Panc1 (cell line): ENCODE measurements at places on chromosomes 3 and 15.
A peak's percentile ranks its signal among the peaks of the same experiment; 100 is the strongest.

- DNase-seq, result no peak
Observed at GRCh38 chr3:105626739-105627138, 242.1 kb downstream of the CBLB start.

GRCh38 chr15:64979252-64979710 lies 10.4 kb downstream of the SPG21 start:
- DNase-seq, result no peak

DNA sequence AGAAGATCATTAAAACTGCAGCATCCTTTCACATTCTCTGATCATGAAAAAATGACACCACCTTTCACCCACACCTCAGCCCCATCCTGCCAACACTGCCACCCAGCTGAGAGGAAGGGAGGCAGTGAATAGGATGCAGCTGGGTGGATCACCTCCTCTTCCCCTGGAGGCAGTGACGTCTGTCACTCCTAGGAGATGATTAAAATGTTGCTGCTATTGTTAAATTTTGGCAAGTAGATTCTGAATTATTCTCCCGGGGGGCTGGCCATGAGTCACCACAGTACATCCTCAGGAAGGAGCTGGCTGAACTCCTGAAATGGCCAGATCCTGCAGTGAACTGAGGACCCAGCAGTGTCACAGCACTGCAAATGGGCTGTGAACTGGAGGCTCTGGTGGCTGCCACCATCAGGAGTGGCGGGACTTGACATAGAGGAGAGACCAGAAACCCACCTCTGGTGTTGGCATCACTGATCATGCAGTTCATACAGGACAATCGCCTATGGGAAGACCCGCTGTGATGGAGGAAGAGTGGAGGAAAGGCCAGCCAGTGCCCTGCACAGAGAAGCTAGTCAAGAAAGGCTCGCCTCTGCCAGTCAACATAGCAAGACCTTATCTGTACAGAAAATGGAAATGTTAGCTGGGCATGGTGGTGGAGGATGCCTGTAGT lies 199.1 kb downstream of the FAM43A start:
- DNase-seq, result no peak

DNA sequence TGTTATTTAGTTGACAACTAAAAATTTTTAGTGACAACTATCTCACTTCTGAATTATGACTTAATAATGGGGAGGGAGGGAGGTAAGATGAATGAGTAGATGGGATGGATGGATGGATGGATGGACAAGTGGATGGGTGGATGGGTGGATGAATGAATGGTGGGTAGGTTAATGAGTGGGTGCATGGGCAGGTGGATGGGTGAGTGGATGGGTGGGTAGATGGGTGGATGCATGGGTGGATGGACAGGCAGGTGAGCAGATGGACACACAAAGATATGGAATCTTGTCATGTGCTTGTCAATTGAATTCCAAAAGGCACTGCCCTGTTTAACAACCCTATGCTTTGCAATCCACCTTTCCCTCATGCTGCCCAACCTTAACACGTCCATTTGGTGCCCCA lies 41.5 kb downstream of the KLHL25 start:
- no peak for DNase-seq

- no peak for DNase-seq
Observed at GRCh38 chr3:73622091-73622805, 2.5 kb downstream of the PDZRN3 start.

DNA sequence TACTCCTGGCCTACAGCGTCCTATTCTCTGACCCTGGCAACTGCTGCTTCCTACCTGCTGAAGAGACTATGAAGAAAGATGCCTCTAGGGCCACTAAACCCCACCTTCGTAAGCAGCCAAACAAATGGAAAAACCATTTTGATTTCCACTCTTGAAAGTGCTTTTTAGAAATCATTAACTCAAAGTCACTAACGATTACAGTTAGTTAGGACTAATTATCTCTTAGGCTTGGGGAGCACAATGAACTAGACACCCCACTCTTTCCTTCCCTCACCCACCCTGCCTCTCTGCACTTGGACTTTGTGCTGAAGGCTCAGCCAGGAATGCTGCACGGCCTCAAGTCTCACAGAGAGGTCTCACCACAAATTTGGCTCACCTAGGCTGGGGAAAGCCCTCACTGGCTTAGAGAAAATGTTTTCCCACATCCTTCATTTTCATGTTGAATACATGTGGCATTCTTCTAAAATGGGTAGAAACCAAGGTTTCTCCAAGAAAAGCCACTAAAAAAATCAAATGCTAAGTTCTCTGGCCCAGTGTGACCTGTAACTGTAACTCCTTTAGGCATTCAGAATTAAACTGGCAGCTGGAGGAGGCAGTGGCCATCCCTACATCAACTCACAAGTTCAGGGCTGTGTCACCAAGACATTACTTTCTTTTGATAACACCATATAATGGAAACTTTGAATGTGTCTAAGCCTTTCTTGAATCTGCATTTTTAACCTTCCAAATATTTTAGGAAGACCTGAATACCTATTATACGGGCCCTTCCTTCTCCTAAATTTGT lies 47.1 kb downstream of the NPTN start:
- no peak for DNase-seq

DNA sequence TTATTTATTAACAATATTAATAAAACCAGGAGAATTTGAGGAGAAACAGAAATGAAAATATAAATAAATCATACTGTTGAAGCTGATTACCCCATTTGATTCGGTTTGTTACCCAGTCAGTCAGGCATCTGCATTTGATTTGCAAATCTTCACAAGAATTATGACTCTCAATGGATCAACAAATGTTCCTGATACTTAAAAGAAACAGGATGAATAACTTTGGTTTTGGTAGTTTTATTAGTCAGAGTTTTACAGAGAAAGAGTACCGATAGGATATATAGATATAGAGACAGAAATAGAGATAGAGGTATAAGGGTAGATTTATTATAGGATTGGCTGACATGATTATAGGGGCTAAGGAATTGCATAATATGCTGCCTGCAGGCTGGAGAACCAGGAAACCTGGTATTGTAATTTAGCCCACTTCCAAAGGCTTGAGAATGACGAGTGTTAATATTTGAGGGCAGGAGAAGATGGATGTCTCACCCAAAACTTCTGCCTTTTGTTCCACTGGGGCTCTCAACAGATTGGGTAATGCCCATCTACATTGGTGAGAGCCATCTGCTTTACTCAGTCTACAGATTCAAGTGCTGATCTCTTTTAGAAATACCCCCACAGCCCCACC lies 241.6 kb upstream of the COL8A1 start:
- no peak for DNase-seq

DNA sequence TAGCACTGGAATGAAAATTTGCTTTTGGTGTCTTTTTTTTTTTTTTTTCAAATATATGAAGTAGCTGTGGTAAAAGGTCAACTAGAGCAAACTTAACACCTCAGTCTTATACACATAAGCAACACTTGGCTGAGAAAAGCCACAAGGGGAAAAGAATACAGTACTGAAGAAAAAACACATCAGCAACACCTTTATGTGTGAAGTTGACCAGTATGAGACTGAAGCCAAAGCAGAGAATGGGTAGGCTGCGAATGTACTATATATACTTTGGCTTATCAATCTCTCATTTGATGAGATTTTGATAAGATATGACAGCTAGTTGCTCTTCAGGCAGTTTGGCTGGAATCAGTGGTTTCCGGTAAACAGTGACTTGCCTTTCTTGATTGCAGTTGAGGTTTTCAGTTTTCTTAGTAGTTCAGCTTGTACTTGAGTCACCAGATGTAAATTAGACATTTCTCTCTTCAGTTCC lies 22.0 kb upstream of the ZCWPW2 start:
- DNase-seq, result no peak

GRCh38 chr15:32838820-32839219 lies 121.0 kb downstream of the GREM1 start:
- DNase-seq, result peak; percentile 47

DNA sequence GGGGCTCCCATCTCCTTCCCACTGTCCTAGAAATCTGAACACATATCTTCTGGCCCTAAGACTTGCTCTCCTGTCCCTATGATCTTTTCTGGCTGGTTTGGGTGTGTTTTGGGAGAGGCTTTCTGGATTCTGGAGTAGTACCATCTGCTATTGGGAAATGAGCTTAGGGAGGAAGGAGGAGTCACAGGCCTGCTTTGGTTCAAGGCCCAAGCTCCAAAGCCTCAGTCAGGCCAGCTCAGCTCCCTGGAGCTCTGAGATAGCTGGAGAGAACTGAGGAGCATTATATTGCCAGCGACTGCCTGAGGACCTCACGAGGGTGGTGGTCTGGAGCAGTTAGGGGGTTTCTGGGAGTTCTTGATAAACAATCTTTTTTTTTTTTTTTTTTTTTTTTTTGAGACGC lies 18.7 kb downstream of the RASGRF1 start:
- no peak for DNase-seq

DNA sequence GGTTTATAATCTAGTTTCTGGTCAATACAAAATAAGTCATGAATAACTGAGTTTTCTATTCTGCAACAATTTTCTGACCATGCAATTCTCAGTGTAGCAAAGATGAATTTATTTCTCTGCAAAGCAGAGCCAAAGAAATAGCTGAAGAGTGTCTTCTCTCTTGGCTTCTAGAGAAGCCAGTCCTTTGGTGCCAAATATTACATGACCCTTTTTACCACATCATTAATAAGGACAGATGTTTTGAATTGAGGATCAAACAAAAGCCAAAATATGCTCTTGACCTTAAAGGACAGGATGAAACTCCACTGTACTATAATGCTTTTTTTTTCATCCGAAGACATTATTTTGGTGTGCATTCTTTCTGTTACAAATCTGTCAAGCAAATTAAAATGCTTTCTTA lies 40.2 kb upstream of the OSTN start:
- DNase-seq, result no peak

DNA sequence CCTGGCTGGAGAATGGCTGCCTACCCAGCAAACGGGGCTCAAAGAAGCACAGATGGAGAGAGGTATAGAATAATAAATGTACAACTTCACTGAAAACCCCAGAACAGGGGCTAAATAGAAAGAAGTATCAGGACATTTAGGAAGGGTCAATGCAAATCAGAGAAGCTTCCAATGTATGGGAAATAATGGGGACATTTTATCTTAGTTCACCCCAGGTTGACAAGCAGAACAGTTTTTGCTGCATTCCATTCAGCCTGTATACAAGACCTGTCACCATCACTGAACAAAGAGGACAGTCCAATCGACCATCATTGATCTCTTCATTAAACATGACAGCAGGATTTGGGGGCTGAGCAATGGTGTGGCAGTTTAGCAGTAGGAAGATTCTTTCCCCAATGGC lies 68.1 kb downstream of the MYH15 start:
- no peak for DNase-seq

DNA sequence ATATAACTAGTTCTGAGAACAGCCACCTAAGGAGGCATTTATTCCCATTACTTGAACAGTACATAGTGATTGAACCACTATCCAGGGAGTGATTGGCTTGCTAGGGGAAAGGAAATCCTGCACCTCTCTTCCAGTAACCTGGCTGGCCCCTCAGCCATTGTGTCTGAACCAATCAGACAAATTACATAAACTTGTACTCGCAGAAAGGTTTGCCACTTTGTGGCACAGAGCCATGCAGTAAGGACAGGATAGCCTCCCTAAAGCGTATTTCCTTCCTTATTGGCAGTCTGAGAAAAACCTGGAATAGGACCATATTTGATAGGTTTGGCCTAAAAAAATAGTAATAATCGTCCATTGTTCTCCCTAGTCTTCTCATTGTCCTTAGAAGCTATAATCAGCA lies 19.0 kb downstream of the CMSS1 start:
- no peak for DNase-seq

DNA sequence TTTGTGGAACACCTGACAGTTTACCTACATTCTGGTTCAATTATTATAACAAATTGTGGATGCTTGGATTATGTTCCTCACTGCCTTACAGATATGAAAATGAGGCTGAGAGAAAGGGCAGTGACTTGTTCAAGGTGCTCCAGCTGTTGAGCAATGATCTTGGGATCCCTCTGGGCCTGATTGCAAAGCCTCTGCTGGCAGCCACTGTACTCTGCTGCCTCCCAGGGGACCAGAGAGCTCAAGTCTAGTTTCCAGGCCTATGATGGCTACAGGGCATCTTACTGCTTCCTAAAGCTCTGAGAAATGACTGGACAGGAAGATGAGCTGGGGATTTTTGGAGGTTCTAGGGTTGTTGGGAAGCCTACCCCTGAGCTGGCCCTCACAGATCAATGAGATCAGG lies 2.3 kb upstream of the SHC4 start:
- DNase-seq, result no peak

DNA sequence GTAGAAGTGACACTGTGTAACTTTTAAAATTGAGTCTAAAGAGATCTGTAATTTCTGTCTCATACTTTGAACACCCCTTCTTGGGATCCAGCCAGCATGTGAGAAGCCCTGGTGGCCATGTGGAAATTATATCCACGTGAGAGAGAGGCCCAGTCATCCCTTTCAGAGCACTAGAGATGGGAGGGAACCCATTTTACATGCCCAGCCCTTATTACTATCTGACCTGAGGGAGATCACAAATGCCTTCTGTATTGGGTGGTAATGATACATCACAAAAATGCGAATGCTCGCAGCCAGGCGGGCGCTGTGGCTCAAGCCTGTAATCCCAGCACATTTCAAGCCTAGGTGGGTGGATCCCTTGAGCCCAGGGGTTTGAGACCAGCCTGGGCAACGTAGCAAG lies 27.3 kb upstream of the TRAK1 start:
- DNase-seq, result no peak

DNA sequence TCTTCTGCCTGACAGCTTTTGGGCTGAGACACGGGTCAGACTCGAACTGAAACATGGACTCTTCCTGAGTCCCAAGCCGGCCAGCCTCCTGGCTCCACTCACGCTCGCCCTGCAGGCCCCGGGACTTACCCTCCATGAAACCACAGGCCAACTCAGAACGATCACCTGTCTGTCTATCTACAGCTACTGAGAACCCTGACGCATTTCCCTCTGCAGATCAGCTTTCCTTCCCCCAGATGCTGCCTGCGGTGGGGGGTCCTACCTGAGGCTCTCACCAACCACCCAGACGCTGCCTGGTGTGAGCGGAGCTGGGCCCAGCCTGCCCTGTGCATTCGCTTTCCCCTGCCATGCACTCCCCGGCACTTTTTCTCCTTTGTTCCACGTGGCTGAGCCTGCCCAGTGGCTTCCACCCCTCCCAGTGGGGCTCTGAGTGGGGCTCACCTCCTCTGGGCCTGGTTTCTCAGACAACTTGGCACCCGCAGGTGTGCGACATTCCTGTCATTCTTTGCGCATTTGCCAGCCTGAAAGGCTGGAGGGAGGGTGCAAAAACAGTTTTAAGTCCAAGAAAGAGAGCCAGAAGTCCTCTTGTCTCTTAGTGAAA lies 60.2 kb downstream of the PLXNA1 start:
- no peak for DNase-seq

- no peak for DNase-seq
Observed at GRCh38 chr15:86772369-86773059, 692.8 kb downstream of the AGBL1 start.

DNA sequence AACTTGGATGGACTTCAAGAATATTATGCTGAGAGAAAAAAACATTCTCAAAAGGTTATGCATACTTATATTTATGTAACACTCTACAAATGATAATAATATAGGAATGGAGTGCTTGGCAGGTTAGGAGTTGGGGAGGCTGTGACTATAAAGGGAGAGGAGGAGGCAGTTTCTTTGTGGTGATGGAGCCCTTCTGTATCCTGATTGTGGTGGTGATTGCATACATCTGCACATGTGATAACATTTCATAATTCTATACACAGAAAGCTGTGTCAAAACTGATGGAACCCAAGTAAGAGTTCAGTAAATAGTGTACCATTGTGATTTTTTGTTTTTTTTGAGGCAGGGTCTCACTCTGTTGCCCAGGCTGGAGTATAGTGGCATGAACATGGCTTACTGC lies 31.7 kb upstream of the FAM3D start:
- no peak for DNase-seq

- DNase-seq, result no peak
Observed at GRCh38 chr3:124685067-124685466, 45.2 kb upstream of the UMPS start.
